ENCODE measurements at places on chromosomes 13 and 19.

DNA sequence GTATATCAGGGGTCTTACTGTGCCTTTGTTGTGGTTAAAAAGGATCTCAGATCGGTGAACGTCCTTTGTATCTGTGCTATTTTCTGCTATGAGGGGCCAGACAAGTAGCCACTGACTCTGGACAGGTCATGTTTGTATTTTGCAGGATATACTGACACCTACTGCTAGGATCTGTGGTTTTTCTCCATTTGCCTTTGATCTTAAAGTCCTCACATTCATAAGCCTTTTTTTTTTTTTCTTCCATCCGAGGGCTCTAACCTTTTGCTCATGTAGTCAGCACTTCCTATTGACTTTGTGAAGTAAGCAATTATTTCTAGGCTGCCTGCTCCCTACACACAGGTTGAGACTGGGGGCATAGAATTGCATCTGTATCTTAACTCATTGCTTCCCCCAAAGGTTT, 106.2 kb downstream of the SLITRK5 start:
- no peak for DNase-seq

- no peak for DNase-seq
Measured at GRCh38 chr19:17184371-17184841, 30.8 kb upstream of the USE1 start.

- peak; percentile 48 for DNase-seq
Measured at GRCh38 chr19:19256072-19256969, 16.8 kb downstream of the TM6SF2 start.

GRCh38 chr13:30464496-30465342, 1.0 kb downstream of the HMGB1 start:
- DNase-seq, result peak; percentile 77

DNA sequence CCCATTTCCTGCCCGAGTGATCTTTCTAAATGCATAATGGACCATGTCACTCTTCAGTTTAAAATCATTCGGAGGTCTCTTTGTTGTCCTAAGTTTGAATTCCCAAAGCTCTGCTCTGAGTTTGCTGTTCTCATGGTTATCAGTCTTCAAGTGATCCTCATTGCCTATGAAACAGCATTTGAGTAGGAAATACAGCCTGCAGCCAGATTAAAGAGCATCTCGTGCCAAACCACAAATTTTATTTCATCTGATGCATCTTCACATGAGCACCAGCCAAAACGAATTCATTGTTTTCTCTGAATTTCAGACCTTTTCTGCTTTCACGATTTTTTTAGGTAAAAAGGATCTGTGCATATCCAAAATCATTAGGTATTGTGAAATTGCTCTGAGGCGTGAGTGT, 299.6 kb downstream of the TDRD3 start:
- no peak for DNase-seq

DNA sequence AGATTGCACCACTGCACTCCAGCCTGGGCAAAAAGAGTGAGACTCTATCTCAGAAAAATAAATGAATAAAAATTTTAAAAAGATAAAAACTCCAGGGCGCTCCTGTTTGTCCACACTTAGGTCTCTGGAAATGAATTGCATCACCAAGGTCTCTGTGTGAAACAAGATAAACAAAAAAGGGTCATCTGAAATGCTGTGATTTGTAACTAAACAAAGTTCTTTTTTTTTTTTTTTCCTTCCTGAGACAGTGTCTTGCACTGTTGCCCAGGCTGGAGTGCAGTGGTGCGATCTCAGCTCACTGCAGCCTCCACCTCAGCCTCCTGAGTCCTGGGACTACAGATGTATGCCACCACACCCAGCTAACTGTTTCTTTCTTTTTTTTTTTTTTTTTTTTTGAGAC, 11.5 kb downstream of the FZR1 start:
- DNase-seq, result no peak

- peak; percentile 26 for DNase-seq
Measured at GRCh38 chr13:104817271-104817670, 1718.2 kb downstream of the EFNB2 start.

- DNase-seq, result no peak
Measured at GRCh38 chr13:80245162-80245733, 95.7 kb downstream of the SPRY2 start.

DNA sequence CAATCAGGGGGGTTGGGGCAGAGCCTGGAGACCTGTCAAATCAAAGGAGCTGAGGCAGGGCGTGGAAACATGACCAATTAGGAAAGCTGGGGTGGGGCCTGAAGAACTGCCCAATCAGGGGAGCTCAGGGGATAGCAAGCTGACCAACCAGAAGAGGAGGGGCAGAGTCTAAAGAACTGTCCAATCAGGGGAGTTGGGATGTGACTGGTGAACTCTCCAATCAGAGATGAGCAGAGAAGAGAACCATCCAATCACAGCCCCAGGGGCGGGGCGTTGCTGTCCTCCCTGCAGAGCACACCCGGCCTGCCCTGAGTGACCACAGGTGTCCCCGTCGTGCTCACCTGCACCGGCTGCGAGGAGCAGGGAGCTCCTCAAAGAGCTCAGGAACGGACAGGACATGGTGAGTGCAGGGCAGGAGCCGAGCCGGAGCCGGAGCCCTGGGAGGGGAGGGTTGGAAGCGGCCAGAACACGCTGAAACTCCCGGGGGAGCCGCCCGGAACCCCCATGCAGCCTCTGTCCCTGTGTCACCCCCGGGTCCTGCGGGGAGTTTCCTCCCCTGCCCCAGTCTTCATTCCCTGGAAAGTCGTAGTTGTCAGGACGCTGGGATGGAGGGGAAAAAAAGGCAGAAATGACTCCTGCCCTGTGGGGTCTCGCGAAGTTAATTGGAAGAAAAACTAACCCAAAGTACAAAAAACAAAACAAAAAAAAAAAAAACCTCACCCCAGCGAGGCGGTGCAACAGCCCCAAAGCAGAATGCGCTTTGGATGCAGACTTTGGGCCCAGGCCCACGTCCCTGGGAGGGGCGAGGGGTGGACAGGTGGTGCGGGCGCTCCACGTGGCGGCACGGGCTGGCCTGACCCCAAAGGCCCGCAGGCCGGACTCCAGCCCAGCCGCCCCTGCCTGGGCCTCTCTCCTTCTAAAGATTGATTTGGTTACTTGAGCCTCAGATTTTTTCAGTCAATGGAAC, at the start of gene ZNF556:
Gene ZNF556, plus strand, starts transcription at position 311 of the 967 bp plus-strand sequence. Its CDS starts 87 bp downstream, at position 398.
- DNase-seq, result peak; percentile 29

DNA sequence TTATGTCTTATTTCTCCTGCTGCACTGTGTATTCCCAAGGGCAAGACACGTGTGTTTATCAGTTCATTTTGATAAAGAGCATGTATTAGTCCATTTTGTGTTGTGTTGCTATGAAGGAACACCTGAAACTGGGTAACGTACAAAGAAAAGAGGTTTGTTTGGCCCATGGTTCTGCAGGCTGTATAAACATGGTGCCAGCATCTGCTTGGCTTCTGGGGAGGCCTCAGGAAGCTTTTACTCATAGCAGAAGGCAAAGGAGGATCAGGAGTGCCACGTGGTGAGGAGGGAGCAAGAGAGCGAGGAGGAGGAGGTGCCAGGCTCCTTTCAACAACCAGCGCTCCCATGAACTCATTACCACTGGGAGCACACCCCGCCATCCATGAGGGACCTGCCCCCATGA, 214.0 kb downstream of the UQCRFS1 start:
- DNase-seq, result no peak

- no peak for DNase-seq
Measured at GRCh38 chr19:30630289-30631032, 258.3 kb downstream of the ZNF536 start.

GRCh38 chr19:35872180-35872579, 3.8 kb downstream of the APLP1 start:
- DNase-seq, result no peak

- no peak for DNase-seq
Measured at GRCh38 chr19:27660428-27660827, 1552.5 kb downstream of the UQCRFS1 start.

DNA sequence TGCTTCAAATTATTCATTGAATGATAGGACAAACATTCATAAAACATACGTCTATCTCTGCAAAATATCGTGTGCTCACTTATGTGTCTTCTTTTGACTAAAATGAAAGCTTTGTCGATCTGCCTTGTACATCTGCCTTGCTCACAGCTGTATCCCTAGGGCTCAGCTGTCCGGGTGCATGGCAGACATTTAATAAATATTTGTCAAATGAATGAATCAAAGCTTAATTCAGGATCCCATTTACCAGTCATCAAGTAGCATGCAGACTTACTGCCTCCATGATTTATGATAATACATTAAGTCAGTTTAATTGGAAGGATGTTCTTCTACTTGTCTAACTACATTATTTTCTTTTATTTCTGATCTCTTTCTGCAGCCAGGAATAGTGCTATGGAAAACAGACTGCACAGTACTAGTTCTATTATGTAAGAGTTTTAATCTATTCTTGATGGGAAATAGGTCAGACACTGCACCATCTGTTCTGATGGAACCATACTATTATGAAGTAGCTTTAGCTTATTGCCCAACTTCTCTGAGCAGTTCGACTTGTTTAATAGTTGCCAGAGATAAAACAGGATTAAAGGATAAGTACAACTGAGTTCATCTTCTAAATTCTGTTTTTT, 13.2 kb downstream of the SLC46A3 start:
- no peak for DNase-seq

GRCh38 chr13:68927387-68928026, 1180.1 kb upstream of the ATXN8OS start:
- DNase-seq, result peak; percentile 57

DNA sequence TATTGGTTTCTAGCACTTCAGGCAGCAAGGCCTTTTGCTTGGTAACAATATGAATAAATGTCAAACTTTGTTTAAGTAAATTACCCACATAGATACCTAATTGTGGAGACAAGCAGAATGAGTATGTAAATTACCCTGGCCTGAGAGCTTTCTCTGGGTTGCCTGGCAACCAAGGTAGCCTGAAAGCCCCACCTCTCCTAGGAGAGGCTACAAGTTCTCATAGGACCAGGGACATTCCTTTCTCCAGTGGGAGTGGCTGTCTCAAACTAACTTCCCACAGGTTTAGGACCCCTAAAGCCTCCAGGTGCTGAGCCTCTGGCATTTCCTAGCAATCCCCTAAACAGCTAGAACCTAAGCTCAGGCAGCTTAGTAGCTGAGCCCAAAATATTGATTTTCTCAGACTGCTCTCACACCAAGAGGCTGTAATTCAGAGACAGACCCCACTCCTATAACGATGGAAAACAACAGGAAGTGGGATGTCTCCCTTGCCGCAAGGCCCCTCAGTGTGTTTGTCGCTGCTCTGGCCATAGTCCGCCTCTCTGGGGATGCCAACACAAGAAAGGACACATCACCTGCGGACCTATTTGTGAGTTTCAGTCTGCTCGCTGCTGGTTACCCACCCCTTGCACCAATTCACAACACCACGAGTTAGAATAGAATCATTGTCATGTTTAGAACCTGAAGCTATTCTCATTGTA, 207.3 kb downstream of the DLEU7 start:
- DNase-seq, result peak; percentile 28

DNA sequence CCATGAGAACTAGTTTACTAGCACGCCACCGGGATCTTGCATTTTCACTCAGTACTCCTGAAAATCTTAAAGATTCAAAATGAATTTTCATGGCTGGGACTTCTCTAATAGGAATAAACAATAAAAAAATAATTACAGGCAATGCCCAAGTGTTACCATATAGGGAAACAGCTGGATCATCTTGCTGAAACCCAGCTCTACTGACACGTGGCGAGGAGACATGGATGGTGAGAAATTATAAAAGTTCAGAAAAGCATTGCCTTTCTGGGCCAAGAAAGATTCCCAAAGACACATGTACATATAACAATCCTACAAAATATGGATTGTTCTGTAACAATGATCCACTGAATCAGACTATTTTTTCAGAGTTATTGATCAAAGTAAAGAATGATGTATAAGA, 209.3 kb downstream of the RGCC start:
- DNase-seq, result no peak

DNA sequence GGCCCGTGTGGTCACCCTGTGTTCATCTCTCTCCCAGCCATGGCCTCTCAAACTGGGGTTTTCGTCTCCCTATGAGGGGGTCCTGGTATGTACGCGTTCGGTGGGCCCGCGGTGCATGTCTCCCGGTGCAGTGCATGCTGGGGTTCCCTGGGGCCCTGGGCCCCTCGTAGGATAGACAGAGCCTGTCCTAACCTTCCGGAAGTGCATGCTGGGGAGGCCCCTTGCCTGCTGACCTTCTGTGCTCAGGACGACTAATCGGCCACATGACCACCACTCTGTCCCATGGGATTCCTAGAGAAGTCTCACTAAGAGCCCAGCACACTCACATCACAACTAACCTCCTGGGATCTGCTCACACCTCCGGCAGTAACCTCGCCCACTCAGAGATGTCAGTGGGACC, 4.9 kb upstream of the USE1 start:
- no peak for DNase-seq

- DNase-seq, result no peak
Measured at GRCh38 chr19:42017040-42017439, 23.0 kb upstream of the ATP1A3 start.

DNA sequence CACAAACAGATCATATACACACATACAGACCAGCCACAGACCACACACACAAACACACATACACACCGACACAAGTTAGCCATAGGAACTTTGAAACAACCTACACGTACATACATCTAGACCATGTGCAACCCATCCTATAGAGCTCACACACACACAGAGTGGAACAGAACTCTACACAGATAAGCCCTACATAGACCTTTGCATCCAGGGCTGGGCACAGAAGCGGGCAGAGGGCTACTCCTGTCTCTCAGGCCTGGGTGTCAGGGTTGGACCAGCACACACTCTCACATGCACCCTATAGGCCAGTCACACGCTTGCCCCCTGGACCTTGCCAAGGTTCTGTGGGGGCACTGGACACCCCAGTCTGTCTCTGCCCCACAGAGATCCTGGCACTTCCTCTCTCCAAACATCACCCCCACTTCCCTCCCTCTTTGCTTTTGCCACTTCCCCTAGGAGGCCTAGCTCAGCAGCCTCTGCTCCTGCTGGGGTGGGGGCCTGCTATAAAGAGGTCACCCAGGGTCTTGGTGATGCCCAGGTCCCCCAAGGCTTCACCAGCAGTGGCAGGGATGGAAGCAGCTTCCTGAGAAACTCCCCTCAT, 5.8 kb upstream of the JUNB start:
- DNase-seq, result no peak

DNA sequence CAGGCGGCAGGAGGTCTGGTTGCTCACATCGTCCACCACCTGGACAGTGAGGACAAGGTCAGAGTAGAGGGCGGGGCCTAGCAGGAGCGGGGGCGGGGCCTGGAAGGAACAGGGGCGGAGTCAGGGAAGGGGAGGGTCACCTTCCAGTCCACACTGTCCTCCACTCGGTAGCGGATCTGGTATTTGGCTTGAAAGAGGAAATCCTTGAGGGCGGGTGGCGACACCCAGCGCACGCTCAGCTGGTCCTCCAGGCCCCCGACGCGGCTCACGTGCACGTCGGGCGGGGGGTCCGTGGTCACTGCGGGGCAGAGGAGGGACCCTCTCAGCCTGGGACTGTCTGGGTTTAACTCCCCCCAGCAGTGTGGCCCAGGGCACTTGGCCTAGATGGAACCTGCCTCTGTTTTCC, 8.2 kb downstream of the REX1BD start:
- no peak for DNase-seq

GRCh38 chr13:52846567-52847321, 1.7 kb downstream of the PCDH8 start:
- DNase-seq, result no peak

DNA sequence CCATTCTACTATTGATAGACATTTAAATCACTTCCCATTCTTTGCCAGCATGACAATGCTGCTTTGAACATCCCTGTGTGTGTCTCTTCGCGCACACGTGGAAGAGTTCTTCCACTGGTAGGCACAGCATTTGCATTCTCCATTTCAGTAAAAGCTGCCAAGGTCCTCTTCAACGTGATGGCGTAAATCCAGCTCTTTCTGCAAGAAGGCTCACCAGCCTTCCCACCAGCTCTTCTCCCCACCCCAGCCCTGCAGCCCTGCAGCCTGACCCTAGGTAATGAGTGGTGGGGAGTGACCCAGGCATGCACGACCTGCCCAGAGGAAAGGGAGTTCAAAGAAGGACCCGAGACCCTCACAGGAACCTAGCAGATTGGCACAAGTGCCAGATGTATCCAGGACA, 31.7 kb upstream of the FFAR2 start:
- no peak for DNase-seq
